HuH-7 (cell line): ENCODE measurements at places on chromosomes 7 and 10.
A peak's percentile ranks its signal among the peaks of the same experiment; 100 is the strongest.

GRCh38 chr10:69801434-69802315, at the start of gene COL13A1:
Gene COL13A1, plus strand, starts transcription at chr10:69801906. Its CDS starts 518 bp downstream, at chr10:69802424.
- peak; percentile 51 for DNase-seq

- DNase-seq: no peak
Observed at GRCh38 chr7:130322615-130323014, 22.0 kb upstream of the CPA5 start.

DNA sequence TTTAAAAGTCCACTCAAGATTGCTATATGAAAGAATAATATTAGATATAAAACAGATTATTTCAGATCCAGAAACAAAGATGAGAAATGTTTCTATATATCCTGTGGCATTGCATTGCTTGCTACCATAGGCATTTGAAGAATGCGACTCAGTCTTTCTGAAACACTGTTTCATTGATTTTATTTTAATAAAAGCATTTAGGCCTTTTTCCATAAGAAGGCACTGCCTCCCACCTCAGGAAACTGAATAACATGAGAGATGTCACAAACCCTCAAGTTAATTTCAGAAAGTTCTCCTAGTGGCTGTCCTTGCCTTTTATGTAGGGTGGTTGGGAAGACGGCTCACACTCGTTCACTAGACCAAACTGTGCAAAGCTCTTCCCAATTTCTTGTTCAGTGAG, 23.3 kb downstream of the PRPS1L1 start:
- DNase-seq: no peak

GRCh38 chr7:128888756-128889095, 21.8 kb downstream of the KCP start:
- DNase-seq: no peak

DNA sequence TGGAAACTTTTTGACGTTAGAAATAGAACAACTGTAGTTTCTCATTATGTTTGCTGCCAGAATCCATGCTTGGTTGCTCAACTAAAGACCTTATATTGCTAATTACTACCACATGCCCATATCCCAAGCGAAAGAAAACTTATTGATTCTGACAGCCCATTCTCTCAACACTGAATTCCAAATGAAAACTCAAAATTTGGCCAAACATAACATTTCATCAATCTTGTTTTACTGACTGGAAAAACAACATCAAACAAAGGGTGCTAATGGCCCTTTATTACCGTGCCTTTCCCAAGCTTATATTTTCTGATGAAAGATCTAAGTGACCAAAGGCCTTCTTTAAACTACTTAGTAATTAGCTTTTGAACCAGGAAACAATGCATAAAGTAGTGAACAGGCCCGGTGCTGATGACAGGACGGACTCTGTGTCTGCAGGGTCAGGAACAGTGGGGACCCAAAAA, 531.8 kb downstream of the KCNMA1 start:
- no peak for DNase-seq

DNA sequence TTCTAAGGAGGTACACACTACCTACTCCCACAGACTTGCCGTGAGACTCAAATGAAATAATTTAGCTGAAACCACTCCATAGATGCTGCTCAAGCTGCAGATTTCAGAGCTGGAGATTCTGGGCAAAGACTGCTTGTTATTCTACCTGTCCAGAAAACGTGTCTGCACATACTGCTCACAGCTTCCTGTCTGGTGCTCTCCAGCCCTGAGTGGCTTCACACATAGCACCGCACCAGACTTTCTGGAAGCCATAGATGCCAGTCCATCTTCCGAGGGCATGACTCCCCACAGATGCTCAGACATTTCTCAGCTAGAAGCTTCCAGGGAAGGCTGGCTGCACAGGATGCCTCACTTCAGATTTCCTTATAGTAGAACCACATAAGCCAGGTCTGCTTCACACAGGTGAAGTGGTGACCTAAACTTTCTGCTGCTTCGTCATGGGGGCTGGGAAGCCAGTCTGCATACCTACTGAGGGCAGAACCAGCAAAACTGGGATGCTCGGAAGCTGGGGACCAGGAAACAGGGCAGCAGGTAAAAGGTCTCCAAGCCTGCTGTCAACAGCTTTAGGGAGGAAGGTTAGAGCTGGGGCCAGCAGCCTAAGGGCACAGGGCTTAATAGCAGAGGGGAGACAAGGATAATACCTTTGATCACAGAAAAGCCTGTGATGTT, 18.2 kb downstream of the CCDC6 start:
- no peak for DNase-seq

DNA sequence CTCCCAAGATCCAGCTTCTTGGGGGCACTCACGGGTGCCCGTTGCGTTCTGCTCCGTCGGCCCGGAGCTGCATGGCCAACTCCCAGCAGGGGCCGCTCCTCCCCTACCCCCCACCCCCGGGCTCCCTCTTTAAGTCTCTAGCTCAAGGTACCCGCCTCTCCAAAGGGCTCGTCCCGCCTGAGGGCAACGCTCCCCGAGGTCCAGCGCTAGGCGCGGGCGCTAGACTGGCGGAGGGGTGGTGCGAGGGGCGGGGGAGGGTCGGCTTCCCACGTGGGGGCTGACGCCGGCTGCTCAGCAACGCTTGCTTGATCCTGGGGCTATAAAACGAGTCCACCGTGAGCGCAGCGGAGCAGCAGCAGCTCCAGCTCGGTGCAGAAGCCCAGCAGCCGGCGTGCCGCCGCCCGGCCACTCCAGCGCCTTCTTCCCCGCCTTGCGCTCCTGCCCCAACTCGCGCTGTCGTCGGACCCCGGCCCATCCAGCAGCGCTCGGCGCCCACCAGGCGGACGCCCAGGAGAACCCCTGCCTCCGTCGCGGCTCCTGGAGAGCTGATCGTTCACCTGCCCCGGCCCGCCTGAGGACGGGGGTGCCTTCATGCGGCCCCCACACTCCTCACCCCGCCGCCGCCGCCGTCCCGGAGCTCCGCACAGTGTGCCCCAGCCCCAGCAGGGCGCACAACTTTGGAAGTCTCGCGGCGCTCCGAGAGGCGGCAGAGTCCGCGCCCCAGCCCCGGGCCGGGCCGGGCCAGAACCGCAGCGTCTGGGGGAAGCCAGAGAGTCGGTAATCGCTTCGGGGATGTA, at the start of gene ADRA2A:
Gene ADRA2A, plus strand, starts transcription at position 348 of the 797 bp plus-strand sequence. CDS start 968 bp downstream, outside the sequence.
- DNase-seq: peak; percentile 75

DNA sequence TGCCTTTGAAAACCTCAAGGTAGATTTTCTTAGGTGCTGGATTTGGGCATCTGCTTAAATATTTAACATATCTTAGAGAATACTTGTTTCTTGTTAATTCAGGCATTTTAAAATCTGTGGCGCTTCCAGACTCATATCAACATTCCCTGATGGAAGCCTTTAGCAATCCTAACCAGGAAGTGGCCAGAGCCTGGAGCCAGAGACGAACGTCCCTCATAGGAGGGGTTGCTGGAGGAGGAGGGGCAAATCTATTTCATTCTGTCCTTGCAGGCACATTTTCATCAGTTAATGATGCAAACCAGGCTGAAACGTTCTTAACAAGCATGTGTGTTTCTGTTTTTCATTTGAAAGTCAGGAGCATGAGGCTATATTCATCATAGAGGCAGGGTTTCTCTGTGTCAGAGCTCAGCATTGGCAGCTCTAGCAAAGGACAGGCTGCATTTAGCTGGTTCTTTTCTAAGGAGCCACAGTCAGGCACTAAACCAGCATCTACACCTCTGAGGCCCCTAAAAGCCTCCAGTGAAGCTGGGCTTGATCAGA, 17.8 kb upstream of the IFIT2 start:
- peak; percentile 30 for DNase-seq

GRCh38 chr7:122438492-122438891, 133.9 kb upstream of the FEZF1 start:
- DNase-seq: no peak

DNA sequence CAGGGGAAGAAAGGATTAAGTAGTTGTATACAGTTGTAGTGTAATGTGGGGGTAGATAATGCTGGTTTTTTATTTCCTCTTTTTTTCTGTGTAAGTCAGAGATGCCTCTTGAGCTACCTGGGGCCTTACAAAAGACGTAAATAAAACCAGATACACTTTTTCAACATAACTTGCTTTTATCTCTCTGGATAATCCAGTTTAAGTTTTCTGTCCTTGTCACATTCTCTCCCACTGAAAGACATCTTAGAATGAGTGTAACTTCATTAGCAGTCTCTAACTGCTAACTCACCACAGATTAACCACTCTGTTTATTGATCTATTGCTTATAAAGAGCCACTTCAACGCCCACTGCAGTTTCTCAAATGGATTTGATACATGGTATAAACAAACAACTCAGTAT, 64.1 kb upstream of the LRRN3 start:
- DNase-seq: no peak

- no peak for DNase-seq
Observed at GRCh38 chr7:106288263-106288662, 3.5 kb upstream of the NAMPT start.

- no peak for DNase-seq
Observed at GRCh38 chr10:112950714-112951358, 789 bp downstream of the TCF7L2 start.

GRCh38 chr7:41592794-41593193, 110.1 kb downstream of the INHBA start:
- DNase-seq: no peak

GRCh38 chr10:20288060-20288459, 471.8 kb downstream of the PLXDC2 start:
- DNase-seq: no peak
